ENCODE measurements at places on chromosomes 1 and 21. TPM values are rescaled to one million over a fixed set of nuclear protein-coding genes. Genes with fewer than 3 reads are reported as not detected.

The CELA2B gene
- not detected for total RNA-seq

The KRTAP12-1 gene
- not detected for total RNA-seq

The TRPM2 gene
- 6.7 TPM for total RNA-seq

The HSD3B1 gene
- total RNA-seq = not detected

The AMY1B gene
- total RNA-seq = not detected

The CHI3L1 gene
- not detected for total RNA-seq

The NTNG1 gene
- not detected for total RNA-seq

The OR2G6 gene
- not detected for total RNA-seq

The C1orf21 gene
- total RNA-seq = 10.7 TPM

The VWA1 gene
- total RNA-seq = 15.1 TPM

The CFAP126 gene
- total RNA-seq = not detected

The LRRC38 gene
- total RNA-seq = not detected

The ZNF648 gene
- not detected for total RNA-seq

The GBP1 gene
- 0.15 TPM for total RNA-seq

The SDF4 gene
- 128 TPM for total RNA-seq

The CDA gene
- 32.9 TPM for total RNA-seq

The FCRL1 gene
- total RNA-seq = not detected

The ATP6V1G3 gene
- not detected for total RNA-seq

The CD46 gene
- 109 TPM for total RNA-seq

The PLXNA2 gene
- 3.0 TPM for total RNA-seq

The ZBTB17 gene
- 11.4 TPM for total RNA-seq

The FOXD3 gene
- total RNA-seq = 0.59 TPM

The PGLYRP4 gene
- not detected for total RNA-seq

The RIMKLA gene
- 0.74 TPM for total RNA-seq

The ATP1A2 gene
- 0.15 TPM for total RNA-seq

The KCNA3 gene
- not detected for total RNA-seq

The KRTAP21-2 gene
- total RNA-seq = not detected

The SERPINC1 gene
- total RNA-seq = not detected

The PADI3 gene
- total RNA-seq = 1.2 TPM

The GSTM1 gene
- total RNA-seq = not detected

The LRRC7 gene
- total RNA-seq = not detected

The MNDA gene
- not detected for total RNA-seq

The COL16A1 gene
- total RNA-seq = 3.8 TPM

The SERTAD4 gene
- total RNA-seq = 0.53 TPM

The BTG3 gene
- total RNA-seq = 26.0 TPM

The OLFM3 gene
- not detected for total RNA-seq

The FHAD1 gene
- total RNA-seq = 0.60 TPM

The CTSK gene
- total RNA-seq = 1.4 TPM

The TNFRSF1B gene
- total RNA-seq = 0.51 TPM

The RAD54L gene
- total RNA-seq = 10.5 TPM

The EDN2 gene
- total RNA-seq = 41.6 TPM

The MARCKSL1 gene
- total RNA-seq = 69.7 TPM

The UFC1 gene
- total RNA-seq = 123 TPM

The LCE1D gene
- total RNA-seq = not detected

The TMEM125 gene
- total RNA-seq = not detected

The SPRR3 gene
- not detected for total RNA-seq

The GNAT2 gene
- total RNA-seq = 0.09 TPM

The PLA2G2C gene
- total RNA-seq = not detected

The TNFRSF8 gene
- total RNA-seq = 0.05 TPM

The RXRG gene
- total RNA-seq = not detected

The LIPI gene
- not detected for total RNA-seq

The SLC1A7 gene
- not detected for total RNA-seq

The FCRL2 gene
- not detected for total RNA-seq

The BCL10 gene
- 13.3 TPM for total RNA-seq

The OVAAL gene
- total RNA-seq = 0.10 TPM

The NOL9 gene
- 3.9 TPM for total RNA-seq

The KRTAP11-1 gene
- not detected for total RNA-seq

The FCMR gene
- total RNA-seq = 5.1 TPM

The ARHGEF10L gene
- 6.1 TPM for total RNA-seq
